ENCODE measurements at places on chromosomes 4 and X. TPM values are rescaled to one million over a fixed set of nuclear protein-coding genes. Genes with fewer than 3 reads are reported as not detected.

GRCh38 chr4:65589331-65589730 lies 81.0 kb downstream of the EPHA5 start:
- no peak for DNase-seq

HTN3 gene
- not detected for total RNA-seq

- DNase-seq = no peak
Measured at GRCh38 chr4:174275101-174275500, 8.4 kb downstream of the FBXO8 start.

- DNase-seq = no peak
Measured at GRCh38 chrX:103329991-103330390, at the start of gene TCEAL7. Gene TCEAL7 (plus strand): TSS chrX:103330239. CDS start chrX:103331404, 1,165 bp downstream.

Data from liver (tissue), 10 donors.